ENCODE measurements at places on chromosomes 5 and 9. TPM values are rescaled to one million over a fixed set of nuclear protein-coding genes. Genes with fewer than 3 reads are reported as not detected.

- no peak for DNase-seq
These were observed 240.6 kb upstream of the MAP3K1 start for GRCh38 chr5:56574778-56575177.

GRCh38 chr9:37025071-37025822 lies 8.8 kb downstream of the PAX5 start:
- DNase-seq = no peak

GRCh38 chr9:115057559-115057958 lies 60.4 kb downstream of the TNC start:
- DNase-seq = no peak

GRCh38 chr9:134486596-134486995 lies 155.0 kb upstream of the COL5A1 start:
- no peak for DNase-seq

DNA sequence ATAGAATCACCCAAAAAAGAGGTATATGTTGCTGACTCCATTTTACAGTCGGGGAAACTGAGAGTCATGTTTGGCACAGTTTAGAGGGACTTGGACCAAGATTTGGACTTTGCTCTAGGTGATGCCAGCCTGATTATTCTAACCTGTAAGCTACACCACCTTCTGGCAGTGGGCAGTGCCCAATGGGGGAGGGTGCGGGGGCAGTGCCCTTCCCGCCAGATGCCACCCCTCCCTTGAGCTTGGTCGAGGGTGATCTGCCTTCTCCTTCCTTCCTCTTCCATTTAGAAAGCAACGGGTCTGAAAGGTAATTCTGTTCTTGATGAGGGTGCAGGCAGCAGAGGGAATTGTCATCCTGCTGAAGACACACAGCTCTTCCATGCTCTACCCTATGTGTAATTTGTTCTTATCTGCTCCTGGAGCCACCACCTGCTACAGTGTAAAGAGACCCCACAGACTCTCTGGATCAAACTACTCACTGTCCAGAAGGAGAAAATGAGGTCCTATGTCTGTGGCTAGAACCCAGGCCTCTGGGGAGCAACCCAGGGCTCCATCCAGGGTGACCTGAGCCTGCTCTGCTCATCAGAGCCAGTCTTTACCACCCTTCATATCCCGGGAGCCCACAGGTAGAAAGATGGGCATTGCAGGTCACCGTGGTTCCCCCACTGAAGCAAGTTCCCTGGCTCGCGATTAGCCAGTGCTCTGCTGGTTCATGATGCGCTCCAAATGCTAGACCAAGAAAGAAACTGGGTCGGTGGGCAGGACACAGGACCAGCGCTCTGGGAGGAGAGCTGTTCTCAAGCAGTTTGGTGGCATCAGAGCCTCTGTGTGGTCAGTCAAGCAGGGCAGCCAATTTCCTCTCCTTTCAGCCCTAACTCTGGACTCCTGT lies 156.2 kb downstream of the RGS3 start:
- DNase-seq = no peak

Gene GRM6
- polyA plus RNA-seq = 0.35 TPM
